ENCODE measurements at places on chromosomes 16 and 17. TPM values are rescaled to one million over a fixed set of nuclear protein-coding genes. Genes with fewer than 3 reads are reported as not detected.

- no peak for DNase-seq
Measured at GRCh38 chr17:9237661-9238301, 216.5 kb downstream of the NTN1 start.

The TNFSF12 gene
- total RNA-seq: 62.6 TPM

DNA sequence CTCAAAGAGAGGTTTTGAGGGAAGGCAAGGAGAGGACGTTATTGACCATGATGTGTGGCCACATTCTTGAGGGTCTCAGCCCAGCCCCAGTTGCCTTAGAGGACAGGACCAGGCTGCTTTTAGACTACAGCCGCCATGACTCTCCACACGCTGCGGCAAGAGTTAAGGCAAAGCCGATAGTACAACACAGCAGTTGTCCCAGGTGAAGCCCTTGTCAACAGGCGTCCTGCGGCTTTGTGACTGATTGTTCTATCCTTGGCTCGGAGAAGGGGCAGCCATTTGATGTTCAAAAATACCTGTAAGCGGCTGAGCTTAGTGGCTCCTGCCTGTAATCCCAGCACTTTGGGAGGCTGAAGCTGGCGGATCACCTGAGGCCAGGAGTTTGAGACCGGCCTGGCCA, 28.8 kb downstream of the TMEM92 start:
- no peak for DNase-seq

The NEUROD2 gene
- not detected for total RNA-seq

DNA sequence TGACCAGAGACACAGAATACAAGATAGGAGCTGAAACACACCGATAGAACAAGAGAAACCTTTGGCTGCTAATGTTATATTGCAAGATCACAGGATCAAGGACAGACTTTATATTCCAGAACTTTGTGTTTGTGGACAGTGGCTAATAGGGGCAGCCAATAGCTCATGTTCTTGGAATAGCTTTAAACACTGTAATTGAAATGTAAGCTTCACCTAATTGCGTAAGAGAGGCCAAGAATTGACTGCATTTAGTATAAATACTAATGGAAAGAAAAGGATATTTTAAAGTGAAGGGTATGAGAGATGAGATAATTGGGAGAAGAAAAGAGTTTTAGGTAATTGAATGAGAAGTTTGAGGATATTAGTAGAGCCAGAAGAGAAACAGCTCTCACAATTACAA, 758.8 kb downstream of the CDH11 start:
- no peak for DNase-seq

Measured in natural killer cell (primary cell).